Tibial artery (tissue), 4 donors: ENCODE measurements at places on chromosomes 2 and 18.

DNA sequence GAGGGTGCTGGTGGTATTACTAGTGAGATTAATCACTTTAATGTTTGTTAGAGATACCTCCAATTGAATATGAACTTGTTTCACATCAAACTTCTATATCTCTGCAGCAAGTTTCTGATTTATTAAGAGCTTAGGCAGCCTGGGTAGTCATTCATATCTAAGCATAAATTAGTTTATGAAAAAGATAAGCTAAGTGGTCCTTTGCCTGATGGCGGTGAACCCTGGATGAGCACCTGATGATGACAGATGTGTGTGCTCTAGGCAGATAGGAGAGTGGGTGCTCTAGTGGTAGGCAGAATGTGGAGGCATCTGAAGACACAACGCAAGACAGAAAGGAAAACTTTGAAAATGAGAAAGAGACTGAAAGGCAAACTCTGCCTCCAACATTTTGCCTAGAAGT, 5.0 kb downstream of the FKBP7 start:
- DNase-seq: no peak

GRCh38 chr2:218082586-218083351, 13.7 kb downstream of the RUFY4 start:
- no peak for DNase-seq

- DNase-seq: no peak
Observed at GRCh38 chr2:2898744-2899143, 478.9 kb downstream of the EIPR1 start.

DNA sequence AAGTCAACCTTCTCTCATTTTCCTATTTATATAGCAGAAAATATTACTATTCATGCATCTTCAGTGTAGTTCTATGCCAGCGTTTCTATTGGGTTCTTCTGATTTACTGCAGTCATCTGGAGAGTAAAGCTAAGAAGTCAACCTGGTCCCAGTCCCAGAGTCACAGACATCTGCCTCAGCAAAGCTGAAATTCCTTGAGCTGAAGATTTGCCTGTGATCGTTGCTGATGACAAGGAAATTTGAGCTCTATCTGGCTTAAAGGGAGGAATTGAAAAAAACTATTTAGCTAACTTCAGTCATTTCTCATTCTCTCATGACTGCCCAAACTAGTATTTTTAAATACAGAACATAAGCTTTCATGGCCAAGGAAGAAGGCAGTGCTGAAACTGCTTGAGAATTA, 45.7 kb downstream of the RND3 start:
- DNase-seq: no peak

DNA sequence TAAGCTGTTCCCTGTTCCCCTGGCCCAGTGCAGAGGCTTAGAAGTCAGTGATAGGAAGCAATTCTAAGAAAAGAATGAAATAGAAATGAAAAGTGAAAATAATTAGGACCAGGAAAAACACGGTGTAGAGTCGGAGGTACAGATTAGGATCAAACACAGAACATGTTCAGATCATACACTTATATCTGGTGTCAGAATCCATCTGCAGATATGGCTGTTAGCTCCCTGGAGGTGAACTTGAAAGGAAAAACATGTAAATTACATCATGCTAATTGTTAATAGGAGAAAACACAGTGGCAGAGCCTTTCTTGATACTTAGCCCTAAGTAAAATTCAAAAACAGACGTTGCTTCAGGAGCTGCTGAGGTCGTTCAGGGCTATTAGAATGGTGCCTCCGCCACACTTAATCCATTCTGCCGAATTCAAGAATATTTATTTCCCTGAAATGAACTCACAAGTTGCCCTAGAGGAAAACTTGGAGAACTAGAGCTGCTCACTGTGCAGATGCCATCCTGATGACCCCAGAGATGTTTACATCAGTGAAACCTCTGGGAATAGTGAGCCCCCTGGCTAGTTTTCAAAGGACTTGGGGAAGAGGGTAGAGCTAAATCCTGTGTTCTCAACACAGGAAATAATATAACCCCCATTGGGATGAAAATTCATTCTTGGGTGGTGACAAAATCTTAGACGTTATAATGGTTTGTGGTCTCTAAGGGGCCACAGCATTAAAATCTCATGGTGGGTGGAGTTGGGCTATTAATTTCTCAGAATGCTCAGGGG, 27.5 kb downstream of the LPIN1 start:
- DNase-seq: no peak

- DNase-seq: no peak
Observed at GRCh38 chr2:120257522-120257921, 4.9 kb downstream of the RALB start.

GRCh38 chr2:105129722-105130232, 91.9 kb downstream of the MRPS9 start:
- DNase-seq: no peak

GRCh38 chr18:21129566-21130216, 18.1 kb upstream of the ROCK1 start:
- DNase-seq: no peak

DNA sequence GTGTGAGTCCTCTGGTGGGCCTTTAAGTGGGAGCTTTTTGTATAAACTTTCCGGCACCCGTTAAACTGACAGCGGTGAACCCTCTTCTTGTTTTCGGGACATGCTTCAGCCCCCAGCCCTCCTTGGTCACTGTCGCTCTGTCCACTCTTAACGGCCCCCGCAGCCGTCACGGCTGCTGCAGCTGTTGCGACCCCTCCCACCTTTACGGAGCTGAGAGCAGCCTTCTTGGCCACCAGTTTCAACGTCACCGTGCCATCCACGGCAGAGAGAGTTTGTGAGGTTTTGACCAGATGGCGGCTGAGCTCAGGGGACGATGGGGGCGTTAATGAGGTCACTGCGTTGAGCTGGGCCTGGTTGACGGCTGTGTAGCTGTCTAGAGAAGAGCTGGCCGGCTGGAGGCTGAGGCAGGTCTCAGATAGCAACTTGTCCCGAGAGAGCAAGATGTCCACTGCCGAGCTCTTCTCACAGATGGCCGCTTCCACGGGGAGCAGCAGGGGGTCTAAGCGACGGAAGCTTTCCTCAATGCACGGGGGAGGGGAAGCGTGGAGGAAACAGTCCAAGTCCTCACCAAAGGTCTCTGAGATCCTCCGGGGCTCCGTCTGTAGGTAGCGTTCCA, 41.9 kb downstream of the KLF7 start:
- no peak for DNase-seq

GRCh38 chr2:65595630-65596029, 163.2 kb upstream of the SPRED2 start:
- no peak for DNase-seq
